HS-27A (cell line): ENCODE measurements at places on chromosomes 6 and 20.

GRCh38 chr20:20737158-20737557 lies 24.7 kb upstream of the RALGAPA2 start:
- no peak for DNase-seq

GRCh38 chr6:24708612-24709011 lies 10.3 kb downstream of the C6orf62 start:
- no peak for DNase-seq

- no peak for DNase-seq
Measured at GRCh38 chr6:35508542-35508941, 4.2 kb downstream of the TULP1 start.

DNA sequence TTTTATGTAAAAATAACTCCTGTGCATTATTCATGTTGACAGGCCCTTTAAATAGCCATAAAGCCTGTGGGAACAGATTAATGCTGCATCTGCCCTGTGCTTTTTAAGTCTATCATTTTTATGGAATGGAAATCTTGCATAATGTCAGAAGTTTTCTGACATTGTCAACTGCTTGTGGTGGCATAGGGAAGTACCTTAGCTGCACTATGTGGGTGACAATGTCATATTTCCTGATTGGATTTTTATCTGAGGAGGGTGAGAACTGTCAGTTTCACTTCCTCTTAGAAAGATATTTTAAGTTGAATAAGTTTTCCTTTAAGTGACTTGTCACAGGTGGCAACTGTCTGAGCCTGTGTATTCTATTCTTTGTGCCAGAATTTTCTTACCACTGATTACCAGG lies 267.9 kb downstream of the PLCB1 start:
- no peak for DNase-seq

DNA sequence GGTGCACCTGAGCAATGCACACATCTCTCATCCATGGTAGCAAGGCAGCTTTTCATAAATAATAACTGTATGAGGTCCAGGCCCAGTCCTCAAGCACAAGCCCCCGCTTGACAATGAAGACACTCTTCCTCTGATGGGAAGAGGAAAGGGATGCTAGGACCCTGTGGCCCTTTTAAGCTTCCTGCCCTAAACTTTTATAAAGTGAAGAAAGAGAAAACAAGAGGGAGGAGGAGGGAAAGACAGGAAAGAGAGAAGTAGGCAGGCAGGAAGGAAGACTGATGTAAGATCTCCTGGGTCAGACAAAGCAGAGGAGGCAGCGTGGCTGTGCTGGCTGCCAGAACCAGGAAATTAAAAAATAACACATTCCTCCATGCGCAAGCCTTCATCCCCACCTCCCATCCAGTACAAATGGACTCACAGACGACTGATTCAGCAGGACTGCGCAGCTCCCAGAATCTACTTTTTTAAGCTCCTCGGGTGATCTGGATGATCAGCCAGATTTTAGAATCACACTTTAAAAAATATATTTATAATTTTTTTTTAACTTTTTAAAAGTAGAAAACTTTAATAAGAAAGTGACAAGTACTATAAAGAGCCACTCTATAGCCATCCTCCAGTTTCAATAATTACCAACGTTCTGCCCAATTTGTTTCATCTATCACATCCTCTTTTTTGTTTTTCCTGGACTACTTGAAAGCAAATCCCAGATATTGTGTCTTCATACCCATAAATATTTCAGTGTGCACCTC lies 16.5 kb downstream of the TNFAIP3 start:
- DNase-seq: no peak

- DNase-seq: no peak
Measured at GRCh38 chr6:125931733-125932450, 24.7 kb upstream of the HINT3 start.

GRCh38 chr20:39880890-39881289 lies 808.1 kb downstream of the MAFB start:
- no peak for DNase-seq

DNA sequence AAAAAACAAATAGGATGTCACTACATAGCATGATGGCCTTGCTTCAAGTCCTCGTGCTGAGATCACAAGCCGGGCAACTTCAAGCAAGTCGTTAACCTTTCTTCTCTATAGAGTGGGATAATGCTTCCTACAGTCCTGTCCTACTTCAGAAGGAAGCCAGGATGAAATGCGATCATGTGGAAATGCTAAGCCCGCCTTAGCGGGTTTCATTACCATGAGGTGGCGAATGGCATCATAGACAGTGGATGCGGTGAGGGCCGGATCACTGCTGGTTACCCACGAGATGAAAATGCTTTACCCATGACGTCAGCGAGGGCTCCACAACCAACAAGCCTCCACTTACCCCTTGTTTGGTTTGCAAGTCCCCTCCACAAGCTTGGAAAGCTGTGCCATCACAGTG lies 206.4 kb downstream of the TBXT start:
- no peak for DNase-seq

DNA sequence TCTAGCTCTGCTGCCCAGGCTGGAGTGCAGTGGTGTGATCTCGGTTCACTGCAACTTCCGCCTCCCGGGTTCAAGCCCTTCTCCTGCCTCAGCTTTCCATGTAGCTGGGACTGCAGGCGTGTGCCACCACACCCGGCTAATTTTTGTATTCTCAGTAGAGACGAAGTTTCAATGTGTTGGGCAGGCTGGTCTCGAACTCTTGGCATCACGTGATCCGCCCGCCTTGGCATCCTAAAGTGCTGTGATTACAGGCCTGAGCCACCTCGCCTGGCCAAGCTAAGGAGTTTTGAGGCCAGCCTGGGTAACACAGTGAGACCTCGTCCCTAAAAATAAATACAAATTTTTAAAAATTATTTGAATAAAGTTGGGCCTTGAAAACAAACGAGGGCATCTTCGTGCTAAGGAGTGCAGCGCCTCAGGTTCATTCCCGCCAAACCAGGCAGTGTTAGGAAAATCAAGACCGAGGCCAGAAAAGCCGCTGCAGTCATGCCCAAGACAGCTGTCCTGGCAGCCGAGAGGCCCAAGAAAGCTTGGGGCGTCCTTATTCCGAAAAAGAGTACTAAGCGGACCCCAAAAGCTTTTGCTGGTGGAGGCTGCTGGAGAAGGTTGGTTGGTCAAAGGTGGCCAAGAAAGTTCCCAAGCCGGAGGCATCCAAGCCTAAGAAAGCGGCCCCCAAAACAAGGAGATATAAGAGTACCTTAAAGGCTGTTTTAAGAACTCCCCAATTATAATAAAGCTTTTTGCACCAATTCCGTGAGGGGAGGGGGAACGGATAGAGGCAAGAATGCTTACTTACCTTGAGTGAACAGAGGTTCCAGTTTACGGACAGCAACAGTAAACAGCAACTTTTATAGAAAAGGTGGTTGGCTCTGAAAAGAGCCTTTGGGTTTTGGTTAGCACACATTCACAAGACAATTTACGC lies 109.0 kb downstream of the HFE start:
- DNase-seq: peak; percentile 39

GRCh38 chr6:151322570-151322969 lies 68.8 kb downstream of the ZBTB2 start:
- DNase-seq: no peak

DNA sequence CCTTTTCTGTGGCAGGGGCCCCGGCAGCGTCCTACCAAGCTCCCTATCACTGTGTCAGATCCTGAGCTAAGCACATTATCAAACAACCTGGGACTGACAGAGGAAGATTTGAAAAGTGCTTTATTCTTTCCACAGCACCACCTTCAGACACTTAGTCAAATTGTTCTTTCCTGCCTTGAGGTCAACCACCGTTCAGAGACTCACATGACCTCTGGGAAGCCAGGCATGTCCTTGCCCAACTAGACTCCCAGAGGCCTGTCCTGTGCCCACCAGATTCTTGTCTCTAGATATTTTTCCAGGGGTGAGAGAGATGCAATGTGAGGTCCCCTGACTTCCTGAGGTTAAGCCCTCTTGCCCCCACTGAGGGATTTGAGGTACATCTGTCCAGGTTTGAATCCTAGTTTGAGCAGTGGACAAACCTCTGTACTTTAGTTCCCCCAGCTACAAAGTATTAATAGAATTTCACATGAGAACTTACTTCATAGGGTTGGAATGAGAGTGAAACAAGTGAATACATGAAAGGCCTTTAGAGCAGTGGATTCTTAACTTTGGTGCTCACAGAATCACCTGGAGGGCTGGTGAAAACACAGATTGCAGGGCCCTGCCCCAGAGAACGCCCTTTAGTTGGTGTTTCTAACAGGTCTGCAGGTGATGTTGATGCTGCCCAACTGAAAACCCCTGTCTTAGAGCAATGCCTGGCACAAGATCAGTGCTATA lies 179.8 kb downstream of the CLIC5 start:
- no peak for DNase-seq

DNA sequence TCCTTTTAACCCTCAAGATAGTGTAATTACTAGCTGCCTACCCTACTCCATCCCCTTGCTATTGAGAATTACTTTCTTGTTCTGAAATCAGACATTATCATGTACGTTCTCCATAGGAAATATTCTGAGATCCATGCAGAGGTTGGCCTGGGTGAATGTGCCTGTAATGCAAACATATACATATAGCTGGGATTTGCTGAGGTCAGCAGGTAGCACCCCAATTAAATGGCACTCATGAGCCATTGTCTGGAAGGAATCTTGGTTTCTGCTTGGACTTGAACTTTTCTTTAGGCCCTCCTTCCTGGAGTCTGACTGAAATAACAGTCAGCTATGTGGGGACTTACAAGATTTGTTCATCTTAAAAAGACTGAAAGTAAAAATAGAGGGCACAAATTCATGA lies 3.7 kb downstream of the HLA-DQB2 start:
- DNase-seq: no peak

- DNase-seq: no peak
Measured at GRCh38 chr20:46009816-46010215, 1.1 kb downstream of the MMP9 start.

DNA sequence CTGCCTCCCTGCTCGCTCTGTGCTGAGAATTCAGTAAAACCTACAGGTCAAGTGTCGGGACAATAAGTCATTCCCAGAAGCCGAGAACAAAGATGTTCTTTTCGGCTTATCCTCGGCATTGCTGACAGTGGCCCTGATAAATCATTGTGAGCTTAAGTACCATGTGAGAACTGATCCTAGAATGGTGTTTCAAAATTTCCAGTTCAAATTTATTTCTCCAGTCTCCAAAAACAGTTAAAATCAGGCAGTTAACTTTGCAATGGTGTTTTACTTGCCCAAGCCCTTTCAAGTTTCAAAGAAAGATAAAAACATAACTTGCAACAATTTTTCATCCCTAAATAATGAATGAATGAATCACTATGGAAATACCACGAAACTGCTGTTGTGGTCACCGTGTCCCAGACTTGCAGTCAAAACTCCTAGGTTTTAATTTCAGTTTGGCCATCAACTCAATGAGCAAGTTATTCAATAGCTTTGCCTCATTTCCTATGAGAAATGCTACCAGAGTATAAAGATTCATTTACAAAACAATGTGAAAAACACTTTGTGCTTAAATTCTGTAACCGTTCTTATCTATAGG lies 4.3 kb downstream of the ATP5F1E start:
- no peak for DNase-seq

DNA sequence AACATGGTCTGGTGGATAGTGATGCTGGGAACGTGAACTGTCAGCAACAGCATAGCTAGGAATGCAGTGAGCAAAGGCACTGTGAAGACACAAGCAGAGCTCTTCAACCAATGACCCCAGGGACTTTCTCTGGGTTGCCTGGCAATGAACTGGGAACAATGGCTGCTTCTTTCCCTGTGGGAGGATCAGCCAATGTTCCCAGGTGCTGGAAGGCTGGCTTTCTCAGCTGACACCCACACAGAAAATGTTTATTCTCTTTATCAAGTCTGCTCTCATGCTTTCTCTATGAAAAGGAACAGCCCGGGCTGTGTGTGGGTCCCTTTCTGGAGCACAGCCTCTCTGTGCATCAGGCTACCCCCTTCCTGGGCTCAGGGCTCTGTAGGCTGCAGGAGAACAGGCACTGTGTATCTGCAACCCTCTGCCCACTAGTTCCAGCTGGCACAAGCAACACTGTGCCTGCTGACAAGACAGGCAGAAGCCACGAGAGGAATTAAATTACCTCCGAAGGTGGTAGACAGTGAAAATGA lies 54.2 kb downstream of the HFE start:
- DNase-seq: no peak

DNA sequence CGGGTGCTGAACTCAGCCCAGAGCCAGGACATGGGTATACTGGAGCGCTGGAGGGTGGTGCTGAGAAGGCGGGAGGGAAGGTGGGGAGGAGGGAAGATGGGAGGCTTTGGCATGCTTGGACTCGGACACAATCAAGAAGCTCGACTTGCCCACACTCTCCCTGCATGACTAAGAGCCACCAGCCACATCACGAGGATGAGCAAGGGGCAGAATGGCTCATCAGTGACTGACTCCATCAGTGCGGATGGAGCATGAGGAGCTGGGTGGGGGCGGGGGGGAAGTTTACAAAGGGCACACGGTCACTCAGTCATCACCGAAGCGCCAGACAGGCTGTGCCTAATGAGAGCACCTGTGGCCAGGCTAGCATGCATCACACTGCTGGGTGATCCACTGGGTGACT lies 222.8 kb downstream of the KIF16B start:
- no peak for DNase-seq

- DNase-seq: no peak
Measured at GRCh38 chr6:6470123-6470522, 118.4 kb upstream of the LY86 start.

- DNase-seq: no peak
Measured at GRCh38 chr20:28562510-28562898, 2695.0 kb upstream of the DEFB115 start.

DNA sequence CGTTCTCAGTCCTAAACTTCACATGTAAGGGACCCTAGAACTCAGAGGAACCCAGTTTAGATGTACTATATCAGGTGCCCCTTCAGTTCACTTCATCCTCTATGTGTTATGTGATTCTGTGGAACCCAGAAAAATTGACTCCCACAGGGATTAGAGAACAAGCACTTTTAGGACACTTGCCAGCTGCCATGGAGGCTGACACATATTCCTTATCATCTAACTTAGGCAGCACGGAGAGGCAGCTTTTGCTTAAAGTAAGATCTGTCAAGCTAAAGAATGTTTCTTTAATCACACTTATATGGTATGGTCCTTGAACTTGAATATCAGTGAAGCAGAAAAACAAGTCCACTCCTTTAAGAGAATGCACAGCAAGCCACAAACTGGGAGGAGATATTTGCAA lies 701.5 kb upstream of the ID4 start:
- no peak for DNase-seq

DNA sequence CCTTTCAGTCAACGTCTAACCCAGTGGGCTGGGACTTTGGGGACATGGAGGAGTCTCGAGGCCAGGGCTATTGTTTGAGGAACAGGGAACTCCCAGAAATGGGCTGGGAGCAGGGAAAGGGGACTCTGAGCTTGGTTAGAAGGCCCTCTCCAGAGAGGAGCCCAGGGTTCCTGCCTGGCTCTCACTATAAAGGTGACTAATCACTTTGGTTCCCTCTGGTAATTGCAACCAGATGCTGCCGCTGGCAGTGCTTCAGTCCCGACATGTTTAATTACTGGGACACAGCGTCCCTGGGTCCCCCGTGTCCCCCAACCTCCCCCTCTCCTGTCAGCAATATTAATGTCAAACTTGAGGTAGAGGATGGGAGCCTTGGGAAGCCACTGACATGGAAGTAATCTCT lies 5.0 kb upstream of the GDF5 start:
- DNase-seq: peak; percentile 68
